ENCODE measurements at places on chromosomes 3 and 15. TPM values are rescaled to one million over a fixed set of nuclear protein-coding genes. Genes with fewer than 3 reads are reported as not detected.

GRCh38 chr3:45509038-45509767 is 85.3 kb upstream of the LIMD1 start:
- DNase-seq = no peak

DNA sequence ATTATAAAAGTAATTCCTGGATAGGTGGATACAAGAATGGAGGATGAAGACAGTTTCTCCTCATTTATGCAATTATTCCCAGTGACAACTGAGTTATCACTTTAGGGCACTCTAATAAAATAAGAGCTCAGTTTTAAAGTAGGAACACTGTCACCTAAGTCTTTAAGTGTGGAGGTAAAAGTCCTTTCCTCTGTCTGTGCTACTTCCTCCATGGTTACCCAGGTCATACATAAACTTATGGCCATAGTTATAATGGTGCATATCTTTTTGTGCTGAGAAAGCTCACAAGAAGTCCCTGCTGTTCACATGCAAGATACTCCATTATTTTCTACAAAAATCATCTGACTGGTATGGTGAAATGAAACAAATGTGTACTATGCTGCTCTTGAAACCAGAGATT is 1093.6 kb downstream of the IGSF11 start:
- no peak for DNase-seq

- DNase-seq = no peak
Measured at GRCh38 chr3:195913382-195913781, 5.0 kb upstream of the TNK2 start.

DNA sequence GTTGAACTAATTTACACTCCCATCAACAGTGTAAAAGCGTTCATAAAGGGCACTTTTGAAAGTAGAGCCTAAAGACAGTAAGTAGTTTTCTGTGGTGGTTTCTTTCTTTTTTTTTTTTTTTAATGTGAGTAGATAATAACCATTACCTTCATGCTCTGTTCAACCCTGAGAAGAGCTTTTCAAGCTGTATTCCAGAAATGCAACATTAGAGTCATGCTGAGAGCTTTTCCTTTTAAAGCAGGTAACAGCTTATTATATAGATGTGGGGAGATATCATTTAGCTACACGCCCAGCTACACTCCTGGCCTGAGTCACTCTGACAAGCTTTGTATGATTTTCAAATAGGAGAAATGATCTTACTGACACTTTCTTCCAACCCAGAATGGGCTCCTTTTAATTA is 96.2 kb upstream of the ARHGEF26 start:
- DNase-seq = no peak

DNA sequence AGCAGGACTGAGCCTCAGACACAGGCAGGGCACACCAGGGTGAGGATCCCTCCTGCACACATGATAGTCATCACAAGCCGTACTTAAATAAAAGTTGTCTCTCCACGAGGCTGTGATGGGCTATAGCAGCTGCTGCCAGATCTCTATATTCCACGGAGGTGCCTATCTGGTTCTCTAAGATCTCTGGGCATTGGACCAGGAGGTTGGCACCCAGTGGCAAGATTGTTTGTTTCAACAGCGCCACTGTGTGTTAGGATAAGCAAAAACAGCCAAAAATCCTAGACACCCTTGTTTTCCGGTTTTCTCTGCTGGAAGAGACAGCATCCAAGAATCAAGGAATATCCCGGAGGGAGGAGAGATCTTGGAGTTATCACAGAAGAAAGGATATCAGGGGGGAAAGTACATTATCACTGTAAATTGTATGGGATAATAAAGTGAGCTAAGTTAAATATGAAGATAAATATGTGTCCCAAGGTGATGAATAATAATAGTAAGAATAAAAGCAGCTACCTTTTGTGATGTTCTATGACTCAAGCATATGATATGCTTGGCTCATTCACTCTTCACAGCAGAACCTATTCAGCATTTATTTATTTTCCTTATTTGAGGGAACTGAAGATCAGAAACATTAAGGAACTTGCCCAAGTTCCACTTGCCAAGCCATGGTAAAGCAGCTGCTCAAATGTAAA is 90.6 kb upstream of the AKAP13 start:
- DNase-seq = peak; percentile 46

The IQCF2 gene
- total RNA-seq = not detected

The OIP5 gene
- total RNA-seq = 11.4 TPM

The ACOX2 gene
- total RNA-seq = 1.5 TPM
